Central memory CD4-positive, alpha-beta T cell (primary cell): ENCODE measurements at places on chromosomes 3 and 15.

GRCh38 chr3:99789011-99789721 is 28.5 kb upstream of the CMSS1 start:
- DNase-seq: no peak

- DNase-seq: no peak
Measured at GRCh38 chr15:68695061-68695595, 116.3 kb downstream of the CORO2B start.

DNA sequence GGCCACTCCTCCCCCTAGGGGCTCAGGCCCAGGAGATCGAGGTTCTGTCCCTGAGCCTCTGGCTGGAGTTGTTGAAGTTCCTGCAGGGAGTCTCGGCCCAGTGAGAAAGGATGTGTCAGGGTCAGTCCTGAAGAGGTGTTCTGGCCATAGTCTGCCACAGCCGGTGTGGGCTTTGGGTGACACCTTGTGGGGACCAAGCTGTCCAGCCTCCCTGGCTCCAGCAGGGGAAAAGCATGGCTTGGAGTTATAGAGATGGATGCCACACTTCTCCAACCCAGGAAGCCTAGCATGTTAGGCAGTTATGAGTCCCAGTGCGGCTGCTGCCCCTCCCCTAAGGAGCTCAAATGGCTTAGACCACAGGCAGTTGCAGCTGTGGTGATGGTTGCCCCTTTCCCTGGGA is 945.6 kb upstream of the GBE1 start:
- no peak for DNase-seq

DNA sequence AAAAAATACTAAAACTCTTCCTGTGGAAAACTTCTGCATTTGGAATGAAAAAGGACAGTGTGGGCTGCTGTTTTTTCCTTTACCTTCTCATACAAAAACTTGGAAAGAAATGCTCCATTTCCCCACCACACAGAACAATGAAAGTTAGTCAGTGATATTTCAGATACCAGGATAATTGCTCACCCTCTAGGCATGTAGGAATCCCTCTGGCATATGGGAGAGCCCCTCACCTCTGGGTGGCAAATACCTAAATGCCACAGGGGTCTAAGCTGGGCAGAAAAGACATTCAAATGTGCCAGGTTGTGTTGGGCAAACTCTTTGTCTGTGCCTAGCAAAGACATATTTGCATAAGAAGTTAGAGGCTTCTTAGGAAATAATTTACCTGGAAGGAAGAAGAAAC is 560.3 kb upstream of the NR2F2 start:
- no peak for DNase-seq

- DNase-seq: no peak
Measured at GRCh38 chr3:195111319-195111705, 159.6 kb downstream of the XXYLT1 start.
